ENCODE measurements at places on chromosomes 2 and 18. TPM values are rescaled to one million over a fixed set of nuclear protein-coding genes. Genes with fewer than 3 reads are reported as not detected.

VIL1 gene
- 247 TPM for polyA plus RNA-seq

SKA1 gene
- polyA plus RNA-seq = 7.9 TPM

RIT2 gene
- polyA plus RNA-seq = not detected

MYO5B gene
- 71.7 TPM for polyA plus RNA-seq
